ENCODE measurements at places on chromosomes 7 and 10.
A peak's percentile ranks its signal among the peaks of the same experiment; 100 is the strongest.

DNA sequence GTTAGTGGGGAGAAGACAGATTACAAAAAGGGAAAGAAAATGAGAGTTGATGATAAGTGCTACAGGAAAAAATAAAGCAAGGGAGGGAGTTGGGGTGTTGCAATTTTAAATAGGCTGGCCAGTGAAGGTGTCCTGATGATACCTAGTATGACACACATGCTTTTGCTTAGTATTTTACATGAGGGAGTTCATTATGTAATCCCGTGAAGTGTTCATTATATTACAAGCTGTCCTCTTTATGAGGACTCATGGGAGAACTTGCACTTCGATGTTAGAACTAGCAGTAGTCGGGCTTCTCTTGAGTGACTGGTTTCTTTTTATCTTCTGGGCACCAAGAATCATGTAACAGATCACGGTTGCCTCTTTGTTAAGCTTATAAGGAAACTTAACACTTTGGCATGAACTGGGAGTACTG lies 102.3 kb upstream of the MTPN start:
- DNase-seq: no peak

DNA sequence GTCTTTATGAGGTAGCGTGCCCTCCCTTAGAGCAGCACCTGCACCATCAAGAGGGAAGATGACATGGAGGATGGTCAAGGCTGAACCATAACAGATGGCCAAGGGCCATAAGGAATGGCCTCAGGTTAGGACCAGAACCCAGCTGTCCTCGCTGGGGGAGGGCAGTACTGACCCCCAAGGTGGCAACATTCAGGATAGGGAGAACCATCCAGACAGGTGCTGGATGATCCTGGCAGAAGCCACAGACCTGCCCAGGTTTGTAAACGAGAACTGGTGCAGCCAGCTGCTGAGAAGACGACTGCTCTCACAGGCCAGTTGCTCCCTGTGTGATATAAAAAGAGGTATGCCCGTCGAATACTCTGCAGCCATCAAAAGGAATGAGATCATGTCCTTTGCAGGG lies 320.4 kb downstream of the GLRX3 start:
- no peak for DNase-seq

- no peak for DNase-seq
Observed at GRCh38 chr7:94643771-94644545, 12.0 kb downstream of the SGCE start.

DNA sequence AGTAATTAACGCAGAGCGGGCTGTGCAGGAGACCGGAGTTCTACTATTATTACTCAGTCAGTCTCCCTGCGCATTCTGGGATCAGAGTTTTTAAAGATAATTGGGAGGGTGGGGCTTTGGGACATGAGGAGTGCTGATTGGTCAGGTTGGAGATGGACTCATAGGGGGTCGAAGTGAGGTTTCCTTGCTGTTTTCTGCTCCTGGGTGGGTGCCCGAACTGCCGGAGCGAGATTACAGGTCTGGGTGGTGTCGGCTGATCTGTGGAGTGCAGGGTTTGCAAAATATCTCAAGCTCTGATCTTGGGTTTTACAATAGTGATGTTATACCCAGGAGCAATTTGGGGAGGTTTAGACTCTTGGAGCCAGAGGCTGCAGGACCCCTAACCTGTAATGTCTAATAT lies 3.9 kb upstream of the LRRC27 start:
- no peak for DNase-seq

DNA sequence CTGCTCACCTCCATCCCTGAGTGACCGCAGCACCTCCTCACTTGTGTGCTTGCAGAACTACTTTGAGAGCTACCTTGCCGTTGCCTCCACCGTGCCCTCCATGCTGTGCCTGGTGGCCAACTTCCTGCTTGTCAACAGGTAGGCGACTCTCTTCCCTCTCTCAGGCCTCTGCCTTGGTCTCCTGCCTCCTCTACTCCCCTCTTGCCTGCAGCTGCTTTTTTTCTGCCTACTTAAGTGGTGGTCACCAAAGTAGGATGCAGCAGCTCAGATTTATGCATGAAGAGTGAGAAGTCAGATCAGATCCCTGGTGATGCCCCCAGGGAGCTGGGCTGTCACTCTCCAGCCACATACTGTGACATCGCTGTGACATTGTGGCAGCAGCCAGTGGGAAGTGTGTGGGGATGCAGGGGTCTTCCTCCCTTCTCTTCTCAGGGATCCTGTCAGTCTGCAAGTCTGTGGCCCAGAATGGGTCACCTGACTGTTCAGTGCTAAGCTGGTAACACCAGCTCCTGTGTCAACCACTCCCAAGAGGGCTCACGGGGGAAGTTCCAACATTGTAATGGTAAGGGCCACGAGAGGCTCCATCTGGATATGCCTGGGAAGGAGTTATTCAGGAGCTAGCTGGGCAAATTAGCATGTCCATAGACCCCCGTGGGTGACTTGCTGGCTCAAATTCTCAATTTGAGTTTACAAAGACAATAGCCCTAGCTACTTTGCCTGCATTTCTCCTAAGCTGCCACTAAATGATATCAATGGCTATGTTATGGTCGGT lies 25.3 kb downstream of the SLC29A3 start:
- DNase-seq: no peak

GRCh38 chr10:110530131-110530831 lies 32.6 kb downstream of the DUSP5 start:
- DNase-seq: peak; percentile 70

GRCh38 chr10:484441-484924 lies 205.0 kb downstream of the DIP2C start:
- peak; percentile 42 for DNase-seq

- peak; percentile 56 for DNase-seq
Observed at GRCh38 chr10:96339956-96340904, 18.6 kb downstream of the OPALIN start.

DNA sequence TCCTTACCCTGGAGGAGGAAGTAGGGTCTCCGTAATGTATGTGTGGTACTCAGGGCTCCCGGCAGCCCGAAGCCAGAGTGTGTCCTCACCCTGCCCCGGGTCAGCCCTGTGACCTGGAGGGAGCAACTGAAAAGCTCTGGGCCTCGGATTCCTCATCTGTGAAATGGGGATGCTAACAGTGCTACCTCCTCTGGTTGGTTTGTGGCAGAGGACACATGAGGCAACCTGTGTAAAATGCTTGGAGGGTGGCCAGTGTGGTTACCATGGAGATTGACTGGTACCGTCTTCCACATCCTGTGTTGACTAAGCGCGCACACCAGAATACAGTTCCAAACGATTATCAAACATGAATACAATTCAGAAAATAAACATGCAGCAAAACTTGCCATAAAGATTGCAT lies 163.8 kb upstream of the KLF6 start:
- DNase-seq: no peak

- DNase-seq: peak; percentile 38
Observed at GRCh38 chr10:50421026-50421719, 169.9 kb upstream of the ASAH2 start.

DNA sequence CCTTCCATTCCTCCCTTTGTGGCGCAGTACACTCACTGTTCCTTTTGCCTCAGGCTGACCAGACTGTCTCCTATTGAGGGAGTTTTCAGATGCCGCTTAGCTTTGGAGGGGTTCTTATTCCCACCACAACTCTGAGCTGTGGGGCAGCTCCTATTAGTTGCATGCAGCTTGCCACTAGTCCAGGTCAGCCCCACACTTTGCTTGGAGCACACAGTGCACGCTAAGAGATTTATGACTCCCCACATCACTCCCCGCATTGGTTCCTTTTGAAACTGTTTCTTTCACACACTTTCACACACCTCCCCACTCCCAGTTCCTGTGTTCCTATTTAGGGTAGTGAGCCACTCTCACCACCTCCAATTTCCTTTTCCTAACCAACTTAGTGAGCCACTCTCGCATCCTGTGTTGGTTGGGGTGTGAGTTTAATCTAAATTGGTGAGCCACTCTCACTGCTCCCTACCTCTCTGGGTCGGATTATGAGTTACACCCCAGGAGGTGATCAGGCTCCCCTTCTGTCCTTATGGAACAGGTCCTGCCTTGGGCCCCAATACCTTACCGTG lies 10.4 kb upstream of the ZNF485 start:
- DNase-seq: no peak

DNA sequence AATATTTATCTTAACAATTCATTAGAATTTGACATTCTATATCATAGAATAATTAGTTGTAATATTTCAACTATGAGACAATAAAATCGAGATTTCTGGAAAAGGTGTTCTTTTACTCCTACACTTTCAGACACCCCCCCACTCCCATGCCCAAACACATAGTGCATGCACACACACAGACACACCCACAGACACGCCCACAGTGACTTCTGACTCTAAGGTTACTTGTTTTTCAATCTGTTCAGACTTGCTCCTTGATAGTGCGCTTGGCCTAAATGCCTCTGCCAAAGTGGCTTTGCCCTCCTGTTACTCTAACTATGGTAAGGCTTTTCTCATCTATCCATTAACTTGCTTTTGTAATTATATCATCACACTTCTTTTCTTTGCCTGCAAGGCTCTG lies 144.0 kb upstream of the PPP1R3A start:
- no peak for DNase-seq

DNA sequence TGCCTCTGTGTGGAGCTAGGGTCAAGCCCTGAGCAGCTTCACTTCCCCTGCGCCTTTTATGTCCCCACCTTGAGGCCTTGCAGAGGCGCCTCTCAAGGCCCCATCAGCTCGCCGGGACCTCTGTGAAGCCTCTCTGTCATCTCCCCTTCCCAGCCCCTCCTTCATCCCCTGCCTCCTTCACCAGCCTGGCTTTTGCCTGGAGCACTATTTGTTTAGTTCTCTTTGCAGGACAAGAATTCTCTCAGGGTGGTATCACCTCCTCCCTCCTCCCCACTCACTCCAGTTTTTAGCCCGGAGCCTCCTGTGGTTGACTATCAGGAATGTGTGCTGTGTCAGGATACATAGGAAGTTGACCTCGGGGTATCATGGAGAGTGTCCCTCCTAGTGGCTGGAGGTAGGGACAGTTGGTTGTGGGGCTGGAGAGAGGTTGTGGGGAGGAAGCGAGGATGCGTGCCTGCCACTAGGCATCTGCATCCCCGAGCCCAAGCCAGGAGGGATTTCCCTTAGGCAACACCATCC lies 89.8 kb upstream of the ANLN start:
- DNase-seq: no peak

DNA sequence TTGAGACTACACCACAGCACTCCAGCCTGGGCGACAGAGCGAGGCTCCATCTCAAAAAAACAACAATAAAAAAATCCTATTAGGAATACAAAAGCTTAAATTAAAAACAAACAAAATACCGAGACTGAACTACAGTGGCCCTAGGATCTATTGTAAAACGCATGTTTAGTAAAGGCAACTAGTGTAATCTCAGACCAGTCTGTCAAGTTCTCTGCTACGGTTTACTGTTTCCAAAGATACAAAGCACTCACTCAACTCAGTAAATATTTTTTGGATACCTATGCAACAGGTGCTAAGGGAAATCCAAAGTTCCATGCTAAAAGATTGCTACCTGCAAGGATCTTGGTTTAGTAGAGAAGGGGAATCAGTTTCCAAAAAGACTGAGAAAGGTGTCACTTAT lies 3.4 kb upstream of the MIOS start:
- no peak for DNase-seq

GRCh38 chr7:82745117-82745516 lies 301.5 kb upstream of the CACNA2D1 start:
- peak; percentile 61 for DNase-seq

DNA sequence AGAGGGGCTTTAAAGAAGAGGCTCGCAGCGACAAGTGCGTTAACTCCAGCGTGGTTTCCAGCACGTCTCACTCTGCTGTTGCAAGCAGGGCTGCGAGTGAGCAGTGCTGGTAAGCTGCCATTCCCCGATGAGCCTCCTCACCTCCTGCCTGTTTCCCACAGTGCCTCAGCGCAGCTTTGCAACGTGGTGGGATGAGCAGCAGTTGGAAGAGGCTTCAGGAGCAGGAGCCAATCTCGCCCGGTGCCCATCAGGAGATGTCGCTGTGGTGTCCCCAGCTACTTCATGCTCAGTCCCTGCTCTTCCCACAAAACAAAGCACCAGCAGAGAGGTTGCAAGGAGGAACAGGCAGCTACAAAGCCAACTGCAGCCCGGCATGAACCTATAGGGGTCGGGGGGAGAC lies 2.4 kb upstream of the ADARB2 start:
- no peak for DNase-seq

- DNase-seq: no peak
Observed at GRCh38 chr7:6234384-6234783, 38.0 kb downstream of the CYTH3 start.

- peak; percentile 27 for DNase-seq
Observed at GRCh38 chr10:50415292-50415691, 164.0 kb upstream of the ASAH2 start.

DNA sequence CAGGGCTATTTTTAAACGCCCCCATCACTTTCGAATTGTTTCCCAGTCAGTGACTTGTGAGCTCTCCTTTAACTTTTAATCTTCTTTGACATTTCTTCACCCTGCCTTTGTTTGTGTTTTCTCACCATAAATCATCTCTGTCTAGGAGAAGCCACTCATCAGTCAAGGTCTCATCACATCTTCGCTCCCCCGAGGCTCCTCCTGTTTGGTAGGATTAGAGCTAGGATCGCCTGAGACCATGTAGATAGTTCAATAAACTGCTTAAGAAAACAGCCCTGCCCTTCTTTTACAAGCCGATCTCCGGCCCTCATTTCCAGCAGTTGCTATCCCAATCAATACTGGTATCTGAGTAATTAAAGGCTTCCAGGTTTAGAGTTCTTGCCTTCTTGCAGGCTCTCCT lies 472.8 kb upstream of the ADARB2 start:
- no peak for DNase-seq

DNA sequence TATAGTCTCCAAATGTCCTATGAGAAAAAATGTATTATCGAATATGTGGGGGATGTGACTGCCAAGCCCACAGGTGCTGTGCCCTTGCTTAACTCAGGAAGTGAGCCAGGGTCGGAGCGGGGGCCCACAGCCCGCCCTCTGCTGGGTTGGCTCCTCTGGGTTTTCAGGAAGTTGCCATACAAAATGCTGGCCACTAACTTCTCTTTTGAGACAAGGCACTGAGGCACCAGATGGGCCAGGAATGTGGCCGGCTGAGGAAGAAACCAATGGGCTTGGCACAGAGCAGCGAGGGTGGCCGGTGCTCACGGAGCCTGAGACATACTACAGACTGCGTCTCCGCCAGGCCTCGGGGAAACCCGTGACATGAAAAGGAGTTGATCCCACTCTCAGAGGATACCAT lies 58.9 kb downstream of the FAM53B start:
- peak; percentile 59 for DNase-seq

DNA sequence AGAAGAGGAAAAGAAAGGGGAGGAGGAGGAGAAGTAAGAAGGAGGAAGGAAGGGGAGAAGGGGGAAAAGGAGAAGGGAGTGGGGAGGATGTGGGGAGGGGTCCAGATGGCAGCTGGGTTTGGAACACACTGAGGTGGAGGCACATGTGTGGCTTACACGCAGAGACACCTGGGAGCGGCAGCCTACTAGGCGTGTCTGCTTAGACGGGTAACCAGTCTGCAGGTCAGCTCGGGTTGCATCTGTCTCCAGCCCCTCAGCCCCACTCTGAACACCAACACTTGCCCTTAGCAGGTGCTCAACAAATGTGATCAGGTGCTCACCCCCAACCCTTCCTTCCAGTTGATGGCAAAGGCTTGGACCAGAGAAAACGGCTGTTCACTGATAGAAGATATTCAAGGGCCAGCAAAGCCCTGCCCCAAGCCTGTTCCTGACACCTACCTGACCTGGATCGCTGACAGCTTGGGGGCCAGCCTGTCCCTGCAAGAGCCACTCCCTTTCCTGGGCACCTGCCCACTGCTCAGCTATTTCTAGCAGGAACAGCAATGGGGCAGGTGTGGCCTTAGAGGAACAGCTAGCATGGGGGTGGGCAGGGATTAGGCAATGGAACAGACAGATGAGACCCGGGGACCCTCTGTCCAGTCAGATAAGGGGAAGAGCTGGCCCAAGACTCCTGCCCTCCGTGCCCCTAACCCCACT lies 70.5 kb downstream of the SH3PXD2A start:
- DNase-seq: no peak

- no peak for DNase-seq
Observed at GRCh38 chr10:62511238-62511637, 137.1 kb downstream of the ZNF365 start.

All from AG10803 (cell line).